ENCODE measurements at places on chromosomes 5 and 9.

- DNase-seq: no peak
Measured at GRCh38 chr5:61784341-61784740, 452.3 kb downstream of the ZSWIM6 start.

DNA sequence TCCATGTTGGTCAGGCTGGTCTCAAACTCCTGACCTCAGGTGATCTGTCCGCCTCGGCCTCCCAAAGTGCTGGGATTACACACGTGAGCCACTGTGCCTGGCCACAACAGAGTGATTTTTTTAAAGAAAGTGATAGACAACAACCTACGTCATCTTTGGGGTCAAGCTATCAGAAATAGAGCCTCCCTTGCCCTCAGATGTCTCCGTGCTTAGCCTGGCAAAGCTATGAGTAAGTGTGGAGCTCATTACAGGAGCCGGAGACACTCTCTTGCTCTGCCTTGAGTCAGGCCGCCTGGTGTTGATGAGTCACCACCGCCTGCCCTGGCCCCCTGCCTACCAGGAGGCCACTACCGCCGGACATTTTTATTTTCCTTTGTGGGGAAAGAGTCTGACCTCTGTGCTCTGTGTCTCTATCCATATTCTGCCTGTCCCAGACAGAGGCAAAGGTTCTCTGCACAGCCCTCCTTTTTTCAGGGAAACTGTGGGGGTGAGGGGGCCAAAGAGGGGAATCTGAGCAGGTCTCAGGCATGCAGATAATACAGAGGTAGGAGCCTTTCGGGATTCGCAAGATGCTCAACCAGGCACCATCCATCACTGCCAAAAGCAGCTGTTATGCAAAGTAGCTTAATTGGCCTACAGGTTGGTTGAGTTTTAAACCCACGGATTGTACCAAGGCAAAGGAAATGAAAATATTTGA, 123.7 kb upstream of the CPEB4 start:
- DNase-seq: no peak

GRCh38 chr5:119395080-119395836, 39.4 kb downstream of the TNFAIP8 start:
- DNase-seq: no peak

GRCh38 chr5:139395844-139396640, 1.1 kb upstream of the PROB1 start:
- DNase-seq: no peak

GRCh38 chr9:90556897-90557675, 85.5 kb downstream of the DIRAS2 start:
- no peak for DNase-seq

- DNase-seq: no peak
Measured at GRCh38 chr5:108174286-108174685, 207.6 kb downstream of the FBXL17 start.

- no peak for DNase-seq
Measured at GRCh38 chr5:95583992-95584391, 29.1 kb downstream of the ARSK start.

DNA sequence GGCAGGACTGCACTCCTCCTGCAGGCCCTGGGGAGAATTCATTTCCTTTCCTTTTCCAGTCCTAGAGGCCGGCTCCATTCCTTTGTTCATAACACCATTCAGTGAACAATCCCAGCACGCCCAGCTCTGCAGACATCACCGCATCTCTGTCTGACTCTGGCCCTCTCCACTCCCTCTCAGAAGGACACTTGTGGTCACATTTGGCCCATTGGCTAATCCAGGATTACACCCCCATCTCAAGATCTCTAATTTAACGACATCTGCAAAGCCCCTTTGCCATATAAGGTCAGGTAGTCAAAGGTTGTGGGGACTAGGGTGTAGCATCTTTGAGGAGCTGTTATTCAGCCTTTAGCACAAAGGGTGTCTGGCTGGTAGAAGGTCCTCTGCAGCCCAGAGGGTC, 185.0 kb upstream of the DAP start:
- no peak for DNase-seq

DNA sequence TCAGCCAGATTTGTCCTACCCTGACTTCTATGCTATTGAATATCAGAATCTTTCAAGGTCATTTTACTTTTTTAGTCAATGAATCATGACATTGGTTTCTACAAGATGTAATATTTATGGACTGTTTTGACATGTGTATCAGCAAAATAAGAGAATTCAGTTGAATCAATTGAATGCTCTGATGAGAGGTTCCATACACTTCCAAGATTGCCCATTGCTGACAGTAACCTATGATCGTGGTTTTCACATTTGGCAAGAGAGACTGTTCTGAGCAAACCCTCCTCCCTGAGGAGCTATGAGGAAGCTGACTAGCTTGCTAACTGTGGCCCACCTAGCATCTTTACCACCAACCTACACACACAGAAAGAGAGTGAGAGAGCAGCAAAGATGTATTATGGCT, 56.7 kb upstream of the FST start:
- no peak for DNase-seq

- DNase-seq: no peak
Measured at GRCh38 chr9:6106711-6107339, 91.4 kb upstream of the RANBP6 start.

GRCh38 chr5:81233080-81233634, at the start of gene CKMT2:
Gene CKMT2, plus strand, starts transcription at chr5:81233322. Its CDS starts 17,811 bp downstream, at chr5:81251133.
- DNase-seq: no peak

- no peak for DNase-seq
Measured at GRCh38 chr5:17907094-17907493, 272.8 kb downstream of the TAF11L14 start.

DNA sequence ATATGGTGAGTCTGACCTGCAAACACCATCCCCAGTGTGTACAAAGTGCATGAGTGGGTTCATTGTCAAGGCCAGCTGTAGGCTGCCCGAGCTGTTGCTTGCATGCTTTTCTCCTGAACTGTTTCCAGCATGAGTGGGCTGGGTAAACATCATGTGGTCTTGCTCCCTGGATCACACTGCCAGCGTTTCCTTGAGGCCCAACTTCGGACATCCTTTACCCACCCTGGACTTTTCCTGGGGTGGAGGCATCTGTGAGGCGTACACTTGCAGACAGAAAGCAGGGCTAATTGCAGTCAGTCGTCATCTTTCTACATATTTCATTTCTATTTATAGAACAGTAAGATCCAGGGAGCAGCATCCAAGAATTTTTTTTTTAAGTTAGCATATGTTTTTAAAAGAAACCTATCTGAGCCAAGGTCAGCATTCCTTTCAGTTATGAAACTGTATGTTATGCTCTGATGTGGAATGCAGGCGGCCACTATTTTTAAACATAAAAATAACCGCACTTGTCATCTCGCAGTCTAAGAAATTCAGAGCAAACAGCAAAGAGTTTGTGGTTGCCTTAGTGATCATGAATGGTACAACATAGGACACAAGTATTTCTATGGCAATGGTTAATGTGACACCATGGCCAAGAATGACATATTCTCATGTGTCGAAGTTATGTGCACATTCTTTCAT, 106.5 kb upstream of the DMRT1 start:
- DNase-seq: no peak

DNA sequence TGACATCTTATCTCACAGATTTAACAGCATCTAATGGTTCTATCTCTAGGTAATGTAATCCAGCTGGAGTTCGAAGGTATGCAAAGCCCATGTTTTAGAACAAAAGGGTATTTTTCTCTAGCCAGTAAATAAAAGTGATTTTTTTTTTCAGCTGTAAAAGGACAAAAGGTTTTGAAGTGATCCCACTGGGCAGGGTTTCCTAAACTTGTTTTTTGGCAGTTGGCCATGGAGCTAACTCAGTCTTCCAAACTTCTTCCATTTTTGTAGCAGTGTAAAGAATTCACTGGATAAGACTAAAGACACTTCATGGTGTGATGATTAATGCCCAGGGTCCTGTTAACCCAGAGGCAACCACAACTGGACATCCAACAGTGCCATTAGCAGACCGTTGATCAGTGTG, 63.8 kb downstream of the TMEM252 start:
- no peak for DNase-seq

DNA sequence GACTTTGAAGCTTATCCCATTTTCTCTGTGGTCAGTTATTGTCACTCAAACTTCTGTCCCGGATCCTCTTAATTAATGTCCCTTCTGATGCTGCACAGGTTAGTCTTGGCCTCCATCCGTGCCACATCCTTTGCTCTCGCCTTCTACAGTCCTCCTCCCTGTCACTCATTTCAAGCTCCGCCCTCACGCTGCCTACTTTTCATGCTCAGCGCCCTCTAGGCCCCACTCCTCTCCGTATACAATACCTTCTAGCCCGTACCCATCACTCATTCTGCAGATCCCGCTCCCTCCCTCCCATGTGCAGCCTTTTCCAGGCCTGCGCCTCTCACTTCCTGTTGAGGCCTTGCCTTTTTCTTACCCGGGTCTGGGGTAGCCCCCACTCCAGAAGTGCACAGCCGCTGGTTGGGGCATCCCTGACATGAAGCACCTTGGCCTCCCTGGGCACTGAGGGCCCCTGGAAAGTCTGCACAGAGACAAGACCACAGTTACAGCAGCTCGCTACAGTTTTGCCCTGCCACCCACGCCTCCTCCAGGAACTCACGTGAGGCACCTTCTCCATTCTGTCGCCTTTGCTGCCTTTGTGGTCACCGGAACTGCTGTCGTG, 88.5 kb upstream of the SLC25A48 start:
- DNase-seq: no peak
